ENCODE measurements at places on chromosomes 7 and 10.

GRCh38 chr7:47034180-47034579 is 547.7 kb downstream of the TNS3 start:
- no peak for DNase-seq

GRCh38 chr7:130071701-130072622 is 1.6 kb downstream of the KLHDC10 start:
- DNase-seq, result peak; percentile 58

GRCh38 chr7:68414631-68415425 is 1183.4 kb upstream of the AUTS2 start:
- DNase-seq, result no peak

GRCh38 chr10:37675449-37675848 is 182.0 kb downstream of the ZNF248 start:
- DNase-seq, result no peak

- peak; percentile 51 for DNase-seq
Measured at GRCh38 chr7:117072620-117073118, 119.4 kb downstream of the ST7 start.

DNA sequence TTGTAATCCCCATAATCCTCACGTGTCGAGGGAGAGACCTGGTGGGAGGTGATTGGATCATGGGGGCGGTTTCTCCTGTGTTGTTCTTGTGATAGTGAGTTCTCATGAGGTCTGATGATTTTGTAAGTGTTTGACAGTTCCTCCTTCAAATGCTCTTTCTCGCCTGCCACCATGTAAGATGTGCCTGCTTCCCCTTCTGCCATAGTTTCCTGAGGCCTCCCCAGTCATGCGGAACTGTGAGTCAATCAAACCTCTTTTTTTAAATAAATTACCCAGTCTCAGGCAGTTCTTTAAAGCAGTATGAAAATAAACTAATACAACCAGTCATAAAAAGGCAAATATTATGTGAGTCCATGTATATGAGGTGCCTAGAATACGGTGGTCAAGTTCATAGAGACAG is 87.5 kb downstream of the FRMD4A start:
- DNase-seq, result no peak

All from NCI-H2107 (cell line).